Progenitor cell of endocrine pancreas (in vitro differentiated cells): ENCODE measurements at places on chromosomes 1 and 21.

DNA sequence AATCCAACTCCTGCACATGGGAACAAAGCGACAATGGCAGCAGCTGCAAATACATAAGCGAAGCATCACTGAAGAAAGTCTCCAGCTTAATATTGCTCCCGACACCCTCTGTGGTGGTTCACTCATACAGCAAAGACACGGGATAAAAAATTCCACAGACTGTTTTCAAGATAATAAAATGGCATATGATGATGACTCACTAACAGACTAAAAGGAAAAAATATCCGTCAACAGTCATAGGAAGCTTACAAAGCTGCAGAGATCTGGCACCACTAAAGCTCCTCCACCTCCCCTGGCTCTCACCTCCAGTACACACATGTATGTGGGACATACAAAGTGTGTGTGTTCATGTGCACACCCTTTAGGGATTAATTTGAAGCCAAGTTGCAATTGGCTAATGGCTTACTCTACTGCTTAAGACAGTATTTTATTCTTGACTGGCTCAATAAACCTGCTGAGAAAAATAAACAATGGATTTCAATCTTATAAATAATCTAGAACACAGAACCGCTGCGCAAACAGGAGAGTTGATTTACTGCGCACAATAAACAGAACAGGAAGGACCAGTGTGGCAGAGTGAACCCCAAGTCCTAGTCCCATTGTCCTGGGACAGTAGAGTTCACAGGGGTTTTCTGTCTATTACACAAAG, 94.4 kb downstream of the SLC45A1 start:
- no peak for DNase-seq

DNA sequence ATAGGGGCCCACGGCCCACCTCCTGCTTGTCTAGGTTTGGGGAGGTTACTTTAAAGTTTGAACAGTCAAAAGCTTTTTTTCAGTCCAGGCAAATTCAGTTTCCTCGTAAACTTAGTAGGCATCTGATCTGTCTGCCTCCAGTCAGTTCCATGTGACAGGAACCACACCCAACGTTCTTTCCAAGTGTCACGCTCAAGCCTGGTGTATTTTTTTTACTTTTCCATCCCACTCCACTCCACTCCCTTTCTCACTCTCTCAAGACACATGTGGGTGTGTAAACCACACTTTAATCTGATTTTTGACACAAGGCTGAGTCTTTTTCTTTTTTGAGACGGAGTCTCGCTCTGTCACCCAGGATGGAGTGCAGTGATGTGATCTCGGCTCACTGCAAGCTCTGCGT, 60.3 kb upstream of the GPR153 start:
- no peak for DNase-seq

DNA sequence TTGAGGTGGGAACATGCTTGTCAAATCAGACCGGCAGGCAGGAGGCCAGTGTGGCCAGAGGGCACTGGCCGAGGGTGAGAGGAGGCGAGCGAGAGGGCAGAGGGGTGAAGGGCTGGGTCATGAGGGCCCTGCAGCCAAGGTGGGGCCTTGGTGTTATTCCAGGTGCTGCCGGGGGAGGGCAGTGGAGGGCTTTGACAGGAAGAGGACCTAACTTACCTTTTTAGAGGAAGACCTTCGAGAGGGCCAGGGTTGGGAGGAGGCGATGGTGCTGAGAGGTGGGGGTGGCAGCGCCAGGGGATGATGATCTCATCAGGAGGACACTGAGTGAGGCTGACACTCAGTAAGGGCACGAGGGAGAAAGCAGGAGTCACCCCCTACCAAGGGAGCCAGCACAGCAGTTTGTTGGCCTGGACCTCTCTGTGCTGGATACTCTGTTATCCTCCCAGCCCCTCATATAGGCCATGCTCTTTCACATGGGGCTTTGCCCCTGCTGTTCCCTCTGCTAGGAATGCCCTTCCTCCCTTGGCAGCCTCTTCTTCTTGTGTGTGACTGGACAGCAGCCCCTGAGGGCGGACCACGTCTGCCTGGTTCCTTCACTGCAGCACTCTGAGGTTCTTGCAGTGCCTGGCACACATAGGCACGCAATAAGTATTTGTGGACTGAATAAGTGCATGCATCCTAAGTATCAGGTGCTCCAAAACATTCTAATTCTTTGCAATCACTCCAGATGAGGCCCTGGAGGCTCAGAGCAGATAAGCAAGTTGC, 7.5 kb upstream of the TTC22 start:
- no peak for DNase-seq

GRCh38 chr21:45326169-45326851, 38.6 kb upstream of the POFUT2 start:
- no peak for DNase-seq

- DNase-seq, result no peak
Observed at GRCh38 chr1:203408486-203409481, 57.9 kb upstream of the FMOD start.

DNA sequence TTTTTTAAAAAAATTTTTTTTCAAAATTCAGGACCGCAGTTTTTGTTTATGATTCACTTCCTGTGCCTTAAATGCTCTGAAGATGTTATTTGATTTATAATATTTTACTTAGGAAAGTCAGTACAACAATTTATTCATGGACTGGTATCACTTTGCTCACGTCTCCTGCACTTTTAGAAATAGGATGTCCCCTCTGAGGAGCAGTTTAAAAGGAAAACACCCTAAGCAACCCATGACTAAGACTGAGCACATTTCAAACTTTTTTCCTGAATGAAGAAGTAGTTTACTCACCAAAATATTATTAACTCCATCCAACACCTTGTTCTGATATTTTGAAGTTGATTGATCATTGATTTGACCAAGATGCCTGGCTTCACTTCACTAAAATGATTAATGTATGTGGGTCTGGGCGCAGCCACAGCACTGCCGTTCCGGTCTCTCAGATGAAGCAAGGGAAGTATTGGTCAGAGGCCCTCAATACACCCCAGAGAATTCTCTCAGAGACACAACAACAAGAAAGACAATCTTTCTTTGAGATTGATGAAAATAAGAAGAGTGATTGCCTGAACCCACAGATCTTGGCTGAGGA, 223.9 kb downstream of the TGFB2 start:
- DNase-seq, result no peak

DNA sequence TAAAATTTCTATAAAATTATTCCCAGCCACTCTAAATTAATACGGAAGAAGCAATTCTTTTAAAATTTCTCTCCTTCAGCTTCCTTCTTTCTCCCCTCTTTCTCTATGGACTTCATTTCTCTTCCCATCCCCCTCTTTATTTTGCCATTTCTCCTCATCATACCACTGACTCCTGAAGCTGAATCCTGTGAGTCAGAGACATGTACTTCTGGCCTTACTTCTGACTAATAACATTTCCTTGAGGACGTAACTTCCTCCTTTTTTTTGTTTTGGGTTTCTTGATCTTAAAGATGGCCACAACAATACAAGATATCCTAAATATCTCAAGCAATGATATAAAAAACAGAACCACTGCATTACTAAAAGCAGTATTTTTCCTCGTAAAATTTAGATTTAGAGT, 63.6 kb upstream of the DENND1B start:
- no peak for DNase-seq
